ENCODE measurements at places on chromosomes 6 and 20.

DNA sequence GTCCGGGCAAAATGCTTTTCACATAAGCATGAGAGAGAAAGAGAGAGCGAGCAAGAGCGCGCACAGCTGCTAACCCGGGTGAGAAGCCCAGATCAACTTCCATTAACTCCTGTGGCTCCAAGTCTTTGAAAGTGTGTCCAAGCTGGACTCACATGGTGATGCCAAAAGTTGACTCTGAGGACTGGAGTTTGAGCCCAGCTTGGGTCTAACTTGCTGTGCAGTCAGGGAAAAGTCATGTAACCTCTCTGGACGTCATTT is 357.2 kb upstream of the SULF2 start:
- no peak for DNase-seq

DNA sequence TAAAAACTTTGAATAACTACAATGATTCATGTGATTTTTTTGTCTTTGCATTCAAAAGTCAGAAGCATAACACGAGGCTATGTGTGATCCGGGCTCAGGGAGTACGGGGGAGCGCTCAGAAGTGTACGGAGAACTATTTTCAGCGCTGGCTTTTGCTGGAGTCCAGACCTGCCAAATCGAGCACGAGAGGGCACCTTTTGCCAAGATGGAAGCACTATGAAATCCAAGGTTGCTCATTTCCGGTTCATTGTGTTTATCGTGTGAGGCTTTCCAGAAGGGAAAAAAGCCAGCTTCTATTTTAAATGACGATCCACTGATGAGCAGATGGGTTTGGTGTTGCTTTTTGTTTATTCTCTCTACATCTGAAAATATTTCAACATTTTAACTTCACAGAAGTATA is 11.3 kb downstream of the RAMACL start:
- no peak for DNase-seq

DNA sequence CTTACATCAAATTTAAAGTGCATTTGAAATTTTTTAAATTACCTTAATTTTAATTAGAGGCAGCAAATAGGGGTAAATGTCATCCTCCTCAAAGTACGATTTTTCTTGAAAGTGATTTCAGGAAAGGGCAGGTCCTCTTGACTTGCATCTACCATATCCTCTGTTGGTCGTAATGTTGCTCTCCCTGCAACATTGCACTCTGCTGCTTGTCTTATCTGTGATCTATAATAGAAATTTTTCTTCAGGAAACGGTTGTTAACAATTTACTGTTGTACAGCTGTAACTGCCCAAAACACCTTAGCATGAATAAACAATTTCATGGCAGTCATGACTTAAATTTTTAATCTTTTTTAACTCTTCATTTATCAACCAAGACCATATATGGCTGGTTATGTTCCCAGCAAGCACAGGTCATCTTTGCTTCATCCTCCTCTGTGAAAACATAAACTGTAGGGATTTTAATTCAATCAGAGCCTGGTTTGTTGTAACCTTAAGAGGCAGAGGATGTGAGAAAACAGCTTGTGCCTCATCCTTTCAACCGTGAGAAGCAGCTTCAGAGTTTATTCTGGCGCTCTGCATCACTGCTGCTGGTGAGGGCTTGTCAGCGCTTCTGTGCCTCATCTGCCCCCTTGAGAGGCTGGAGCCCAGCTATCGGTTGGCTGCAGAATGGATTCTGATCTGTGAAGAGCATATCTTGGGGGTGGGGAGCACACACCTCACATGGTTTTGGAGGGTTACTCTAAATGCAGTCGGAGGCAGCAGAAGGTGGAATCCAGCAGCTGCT is 56.0 kb downstream of the CTNNBL1 start:
- peak; percentile 40 for DNase-seq

DNA sequence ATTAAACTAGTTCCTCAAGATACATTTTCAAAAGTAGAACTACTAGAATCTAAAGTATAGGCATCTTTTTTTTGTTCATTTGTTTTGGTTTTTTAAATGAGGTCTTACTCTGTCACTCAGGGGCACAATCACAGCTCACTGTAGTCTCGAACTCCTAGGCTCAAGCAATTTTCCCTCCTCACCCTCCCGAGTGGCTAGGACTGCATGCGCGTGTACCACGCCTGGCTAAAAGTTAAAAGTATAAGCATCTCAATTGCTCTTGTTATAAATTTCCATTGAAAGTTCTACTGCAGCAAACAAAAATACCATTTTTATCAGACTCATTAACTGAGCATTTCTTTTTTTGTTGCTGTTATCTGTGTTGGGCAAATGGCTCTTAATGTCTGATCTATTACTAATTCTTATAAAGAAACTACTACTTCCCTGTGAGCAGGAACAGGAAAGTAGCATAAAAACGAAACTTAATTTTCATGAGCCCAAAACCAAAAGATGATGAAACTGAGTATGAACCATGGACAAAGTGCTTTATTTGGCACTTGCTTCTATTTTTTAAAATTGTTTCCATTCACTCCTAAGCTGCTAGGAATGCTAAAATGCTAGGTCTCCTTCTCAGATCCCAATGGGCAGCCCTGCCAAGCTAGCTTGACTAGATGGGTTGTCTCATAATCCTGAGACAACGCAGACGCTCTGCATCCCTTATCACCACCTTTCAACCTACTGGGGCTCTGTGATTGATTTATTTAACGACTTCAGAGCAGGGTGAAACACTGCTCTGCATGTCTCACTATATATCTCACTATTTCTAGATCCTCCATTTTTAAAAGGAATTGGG is 36.9 kb downstream of the TRPC4AP start:
- DNase-seq = peak; percentile 71

Data from cardiac muscle cell (in vitro differentiated cells and primary cell).